ENCODE measurements at places on chromosomes 2 and 18.

GRCh38 chr2:39996653-39997080, 217.6 kb upstream of the THUMPD2 start:
- no peak for DNase-seq

DNA sequence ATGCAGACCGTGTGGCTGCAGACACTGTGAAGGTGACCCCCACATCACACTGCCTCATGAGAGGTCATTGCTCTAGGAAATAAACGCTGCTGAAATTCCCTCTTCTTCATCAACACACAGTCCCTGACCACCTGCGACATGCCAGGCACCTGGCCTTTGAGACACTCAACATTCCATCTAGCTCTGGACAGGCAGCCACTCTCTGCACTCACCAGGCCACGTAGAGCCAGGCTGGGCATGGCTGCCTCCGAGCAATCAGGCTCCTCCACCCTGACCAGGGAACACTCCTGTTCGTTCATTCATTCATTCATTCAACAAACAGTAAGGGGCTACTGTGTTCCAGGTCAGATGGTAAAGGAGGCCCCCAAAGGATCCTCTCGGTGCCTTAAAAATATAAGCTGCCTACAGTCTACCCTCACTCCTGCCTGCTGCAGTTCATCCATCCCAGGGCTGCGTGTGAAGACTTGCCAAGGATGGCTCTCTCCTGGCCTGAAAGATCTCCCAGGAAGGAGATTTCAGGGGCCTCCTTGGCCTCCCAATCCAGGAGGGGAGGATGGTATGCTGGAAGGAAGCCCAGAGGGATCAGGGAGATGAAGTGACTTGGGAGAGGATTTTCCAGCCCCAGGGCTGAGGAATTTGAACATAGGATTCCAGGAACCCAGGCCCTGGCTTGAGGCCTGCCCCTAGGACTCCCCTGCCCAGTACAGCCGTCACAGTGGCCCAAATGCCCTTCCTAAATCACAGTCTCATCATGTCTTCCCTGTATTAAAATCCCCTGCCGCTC, 66.7 kb downstream of the TNS1 start:
- no peak for DNase-seq

GRCh38 chr2:174675615-174676014, 78.0 kb upstream of the WIPF1 start:
- DNase-seq = no peak

GRCh38 chr2:33000986-33001385, 54.2 kb downstream of the LTBP1 start:
- DNase-seq = no peak

GRCh38 chr2:233846387-233847247, 7.7 kb downstream of the HJURP start:
- no peak for DNase-seq

DNA sequence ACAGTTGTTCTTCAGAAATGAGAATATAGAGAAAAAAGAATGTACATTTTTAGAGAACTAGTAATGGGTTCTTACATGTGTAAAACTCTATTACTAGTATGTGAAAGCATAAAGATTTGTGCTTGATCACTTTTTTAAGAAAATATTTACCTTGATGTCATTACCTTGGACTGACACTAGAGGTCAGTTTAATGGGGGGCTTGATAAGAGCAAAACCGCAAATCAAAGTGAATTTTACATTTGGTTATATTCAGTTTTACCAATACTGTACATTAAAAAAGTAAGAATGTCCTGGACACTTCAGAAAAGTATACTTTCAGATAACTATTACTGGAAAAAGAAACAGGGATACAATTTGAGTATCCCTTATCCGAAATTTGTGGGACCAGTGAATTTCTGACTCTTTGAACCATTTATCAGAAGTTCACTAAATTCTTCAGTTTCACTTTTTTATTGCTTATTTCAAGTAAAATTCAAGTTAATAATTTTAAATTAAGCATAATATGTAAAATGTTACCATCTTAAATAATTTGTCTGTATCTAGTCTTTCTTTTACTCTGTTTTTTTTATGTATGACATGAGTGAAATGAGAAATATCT, 1149.5 kb downstream of the DSC3 start:
- DNase-seq = peak; percentile 13

GRCh38 chr2:62340994-62341484, 145.1 kb downstream of the B3GNT2 start:
- no peak for DNase-seq

DNA sequence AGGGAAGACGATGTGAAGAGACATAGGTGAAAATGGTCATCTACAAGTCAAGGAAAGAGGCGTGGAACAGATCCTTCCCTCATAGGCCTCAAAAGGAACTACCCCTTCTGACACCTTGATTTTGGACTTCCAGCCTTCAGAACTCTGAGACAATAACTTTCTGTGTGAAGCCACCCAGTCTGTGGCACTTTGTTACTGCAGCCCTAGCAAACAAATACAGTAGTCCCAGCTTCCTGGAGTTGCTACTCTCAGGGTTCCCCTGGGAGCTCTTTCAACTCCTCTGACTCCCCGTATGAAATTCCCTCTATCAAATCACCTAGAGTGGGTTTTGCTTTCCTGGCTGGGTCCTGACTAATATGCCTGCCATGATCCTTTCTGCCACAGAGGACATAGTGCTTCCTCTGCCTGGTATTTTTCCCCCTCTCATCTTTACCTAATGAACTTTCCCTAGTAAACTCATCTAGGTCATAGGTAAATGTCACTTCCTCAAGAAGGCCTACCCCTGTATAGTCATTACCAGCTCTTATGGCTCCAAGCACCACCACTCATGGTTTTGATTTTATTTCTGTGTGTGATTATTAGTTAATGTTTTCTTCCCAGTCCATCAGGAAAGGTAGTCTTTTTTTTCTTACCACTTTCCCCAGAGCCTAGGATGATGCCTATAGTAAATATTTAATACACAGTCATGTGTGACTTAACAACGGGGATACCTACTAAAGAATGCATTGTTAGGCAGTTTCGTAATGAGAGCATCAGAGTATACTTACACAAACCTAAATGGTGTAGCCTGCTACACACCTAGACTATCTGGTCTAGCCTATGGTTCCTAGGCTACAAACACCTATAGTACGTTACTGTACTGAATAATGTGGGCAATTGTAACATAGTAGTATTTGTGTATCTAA, 111.5 kb upstream of the LGALSL start:
- DNase-seq = no peak

GRCh38 chr2:105912081-105912480, 167.4 kb downstream of the NCK2 start:
- no peak for DNase-seq
